ENCODE measurements at places on chromosomes 6 and 20.

- DNase-seq: no peak
These were observed 12.9 kb upstream of the IGF2R start for GRCh38 chr6:159955945-159956361.

- DNase-seq: no peak
These were observed 48.2 kb upstream of the RALY start for GRCh38 chr20:33945391-33946081.

GRCh38 chr6:3244003-3244831 lies 14.5 kb upstream of the PSMG4 start:
- DNase-seq: no peak

DNA sequence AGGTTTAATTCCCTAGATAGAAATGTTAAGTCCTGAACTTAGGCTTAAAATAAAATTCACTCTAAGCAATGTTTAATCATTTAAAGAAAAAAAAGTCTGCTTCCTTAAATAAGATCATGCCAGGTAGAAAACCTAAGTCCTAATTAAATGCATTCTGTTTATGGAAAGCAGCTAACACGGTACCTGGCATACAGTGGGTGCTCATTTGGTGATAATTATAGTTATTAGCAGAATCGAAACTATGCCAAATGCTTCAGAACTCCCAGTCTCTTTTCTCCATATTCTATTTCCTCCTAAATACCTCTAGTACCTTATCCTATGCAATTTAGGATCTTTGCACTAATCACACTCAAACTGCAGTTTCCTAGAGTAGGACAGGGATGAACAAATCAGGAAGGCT lies 331.8 kb downstream of the EPHA7 start:
- DNase-seq: no peak

GRCh38 chr20:43939762-43940121 lies 25.1 kb downstream of the TOX2 start:
- DNase-seq: no peak

GRCh38 chr6:44041461-44042260 lies 85.6 kb downstream of the MRPL14 start:
- DNase-seq: peak; percentile 84

DNA sequence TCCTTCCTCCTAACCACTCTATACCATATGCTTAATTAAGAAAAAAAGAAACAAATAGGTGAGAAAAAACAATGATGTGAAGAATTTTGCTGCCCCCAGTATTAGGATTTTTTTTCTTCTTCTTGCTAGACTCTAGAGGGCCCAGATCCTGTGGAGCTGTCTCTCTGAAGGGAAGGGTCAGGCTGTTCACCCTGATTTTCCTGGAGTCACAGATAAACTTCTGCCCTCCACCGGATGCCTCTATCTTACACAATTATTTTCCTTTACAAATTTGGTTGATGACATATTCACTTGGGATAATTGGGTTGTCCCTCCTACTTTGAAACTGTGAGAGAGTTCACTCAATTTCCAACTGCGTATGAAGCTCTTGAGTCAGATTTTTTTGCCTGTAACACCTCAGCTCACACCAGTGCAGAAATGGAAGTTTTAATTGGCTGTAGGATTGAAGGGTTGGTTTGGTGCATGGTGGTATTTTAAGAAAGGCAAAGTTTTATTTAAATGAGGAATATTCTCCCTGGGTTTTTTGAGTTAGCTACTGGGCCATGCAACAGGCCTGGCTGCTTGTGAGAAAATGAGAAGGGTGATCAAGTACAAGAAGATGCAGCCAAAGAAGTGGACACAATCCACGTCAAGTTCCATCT lies 73.7 kb upstream of the ESR1 start:
- no peak for DNase-seq

- no peak for DNase-seq
These were observed 412 bp upstream of the TUBB1 start for GRCh38 chr20:59018817-59019216.

DNA sequence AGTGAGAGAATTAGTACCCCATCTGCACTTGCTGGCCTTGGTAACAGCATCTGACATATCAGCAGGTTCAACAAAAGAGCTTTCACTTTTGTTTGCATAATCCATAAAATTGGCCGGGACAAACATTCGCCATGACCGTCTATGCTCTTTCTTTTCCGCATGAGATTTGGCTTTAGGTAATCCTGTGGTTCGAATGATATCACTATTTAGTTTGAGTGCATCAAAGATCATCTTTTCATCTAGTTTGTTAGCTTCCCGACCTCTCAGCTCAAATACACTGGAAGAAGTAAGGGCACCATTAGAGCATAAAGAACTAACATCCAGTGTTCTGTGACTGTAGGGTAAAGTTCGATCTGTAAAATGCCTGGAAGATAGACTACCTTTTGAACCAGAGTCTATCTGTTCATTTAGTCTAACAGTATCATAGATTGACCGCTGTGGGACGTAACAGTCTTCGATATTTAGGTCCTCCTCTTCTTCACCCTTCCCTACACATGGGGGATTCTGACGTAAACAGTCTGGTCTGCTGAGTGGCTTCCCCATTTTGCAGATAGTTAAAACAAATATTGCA lies 101.6 kb downstream of the DST start:
- DNase-seq: no peak

- no peak for DNase-seq
These were observed 10.8 kb downstream of the CTSZ start for GRCh38 chr20:58996226-58996611.

DNA sequence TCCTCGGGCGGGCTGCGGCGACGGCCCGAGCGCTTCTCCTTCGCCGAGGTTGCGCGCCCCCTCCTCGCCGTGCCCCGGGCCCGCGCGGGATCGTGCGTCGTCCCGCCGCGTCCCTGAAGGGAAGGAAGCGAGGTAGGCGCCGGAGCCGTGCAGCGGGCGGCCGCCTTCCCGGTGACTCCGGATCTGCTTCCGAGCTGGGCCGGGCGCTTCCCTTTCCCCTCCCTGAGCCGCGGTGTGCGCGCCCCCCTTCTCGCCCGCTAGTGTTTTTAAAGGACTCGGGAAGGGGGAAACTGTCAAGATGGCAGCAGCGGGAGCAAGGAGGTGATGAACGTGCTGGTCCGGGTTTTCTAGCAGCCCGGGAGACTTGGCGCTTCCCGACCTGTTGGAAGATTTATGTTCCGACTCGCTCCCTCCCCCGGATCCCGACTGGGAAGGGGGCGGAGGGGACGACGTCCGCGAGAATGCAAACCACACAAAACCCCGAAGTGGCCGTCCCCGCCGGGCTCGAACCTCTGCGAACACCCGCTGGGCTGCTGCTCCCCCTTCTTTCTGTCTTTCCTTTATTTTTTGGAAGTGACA lies 744 bp upstream of the FOXO3 start:
- no peak for DNase-seq

GRCh38 chr6:14085176-14085787 lies 32.3 kb upstream of the CD83 start:
- DNase-seq: no peak

GRCh38 chr6:6713657-6714056 lies 125.1 kb downstream of the LY86 start:
- no peak for DNase-seq

GRCh38 chr6:167150941-167151549 lies 6.7 kb downstream of the GPR31 start:
- no peak for DNase-seq

- no peak for DNase-seq
These were observed 11.4 kb upstream of the PDE10A start for GRCh38 chr6:165674155-165675029.

DNA sequence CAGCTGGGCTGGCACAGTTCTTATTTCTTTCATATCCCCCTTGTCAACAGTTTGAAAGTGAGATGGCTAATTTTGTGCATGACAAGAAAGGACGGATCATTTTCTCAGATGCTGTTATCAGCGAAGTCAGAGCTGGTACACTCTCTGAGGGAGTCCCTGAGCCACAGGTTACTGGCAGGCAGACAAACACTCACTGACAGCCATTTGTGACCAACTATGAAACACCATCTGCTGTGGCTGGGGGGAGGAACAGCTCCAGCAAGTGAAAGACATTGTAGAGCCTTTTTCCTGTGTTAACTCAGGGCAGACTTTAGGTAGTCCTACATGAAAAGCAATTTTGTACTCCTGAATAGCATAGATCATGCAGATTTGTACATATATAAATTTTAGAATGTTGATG lies 22.2 kb downstream of the OLIG3 start:
- DNase-seq: no peak

GRCh38 chr6:90612313-90612680 lies 25.4 kb upstream of the MAP3K7 start:
- DNase-seq: no peak

- no peak for DNase-seq
These were observed 127.4 kb upstream of the AFDN start for GRCh38 chr6:167699141-167699931.

GRCh38 chr6:10521104-10521808 lies at the start of gene GCNT2:
TSS of gene GCNT2 (plus strand) at chr6:10521351. CDS start at chr6:10528912, 7,561 bp downstream.
- no peak for DNase-seq

GRCh38 chr20:8187740-8188139 lies 55.7 kb downstream of the PLCB1 start:
- no peak for DNase-seq

GRCh38 chr6:139533573-139534471 lies 159.4 kb upstream of the CITED2 start:
- peak; percentile 55 for DNase-seq

- DNase-seq: no peak
These were observed 1.3 kb upstream of the GTSF1L start for GRCh38 chr20:43727980-43728590.

DNA sequence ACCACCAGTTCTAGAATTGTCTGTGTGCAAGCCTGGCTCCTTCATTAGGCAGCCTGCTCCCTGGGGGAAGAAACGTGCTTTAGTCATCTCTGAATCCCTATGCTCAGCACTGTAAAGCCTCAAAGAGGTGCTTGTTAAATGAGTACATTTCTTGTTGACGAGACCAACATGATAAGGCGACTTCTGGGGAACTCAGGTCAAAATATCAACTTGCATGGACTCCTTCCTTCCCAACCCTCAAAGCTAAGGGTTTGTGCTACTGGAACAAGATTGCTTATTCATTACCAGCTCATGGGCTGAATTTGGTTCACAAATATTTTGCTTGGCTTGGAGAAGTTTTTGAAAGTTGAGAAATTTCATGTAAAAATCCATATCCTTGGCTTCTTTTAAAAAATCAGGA lies 10.6 kb downstream of the KCNG1 start:
- no peak for DNase-seq

DNA sequence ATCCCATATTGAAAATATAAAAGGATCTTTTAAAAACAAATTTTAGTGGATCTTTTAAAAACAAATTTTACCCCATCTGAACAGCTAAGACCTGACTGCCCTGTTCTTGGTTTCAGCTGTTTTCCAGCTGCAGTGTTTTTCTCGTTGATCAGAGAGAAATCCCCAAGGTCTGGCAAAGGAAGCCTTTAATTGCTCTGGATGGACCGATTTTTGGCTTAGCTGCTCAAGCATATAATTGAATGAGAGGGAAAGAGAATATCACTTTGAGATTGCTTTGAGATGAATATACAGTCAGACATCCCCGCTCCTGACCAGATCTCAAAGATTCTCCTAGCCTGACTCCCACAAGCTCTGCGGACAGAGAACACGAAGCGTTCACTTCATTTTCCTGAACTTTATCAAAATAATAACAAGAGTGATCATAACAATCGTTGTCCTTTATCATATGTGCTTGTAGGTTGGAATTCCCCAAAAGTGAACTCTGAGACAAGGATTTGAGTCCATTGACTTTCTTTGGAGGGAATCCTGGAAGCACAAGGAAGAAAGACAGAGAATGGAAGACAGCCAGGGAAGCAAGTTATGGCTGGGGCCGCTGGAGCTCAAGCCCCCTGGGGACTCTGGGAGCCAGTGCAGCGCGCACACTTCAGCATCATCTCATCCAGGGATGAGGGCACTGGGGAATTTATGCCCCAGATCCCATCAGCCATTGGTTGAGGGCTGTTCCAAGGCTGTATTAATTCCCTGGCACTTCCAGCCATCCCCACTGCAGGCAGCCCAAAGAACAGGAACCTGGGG lies 101.3 kb downstream of the SNX5 start:
- DNase-seq: no peak

GRCh38 chr6:70423189-70424134 lies 10.2 kb downstream of the FAM135A start:
- no peak for DNase-seq

DNA sequence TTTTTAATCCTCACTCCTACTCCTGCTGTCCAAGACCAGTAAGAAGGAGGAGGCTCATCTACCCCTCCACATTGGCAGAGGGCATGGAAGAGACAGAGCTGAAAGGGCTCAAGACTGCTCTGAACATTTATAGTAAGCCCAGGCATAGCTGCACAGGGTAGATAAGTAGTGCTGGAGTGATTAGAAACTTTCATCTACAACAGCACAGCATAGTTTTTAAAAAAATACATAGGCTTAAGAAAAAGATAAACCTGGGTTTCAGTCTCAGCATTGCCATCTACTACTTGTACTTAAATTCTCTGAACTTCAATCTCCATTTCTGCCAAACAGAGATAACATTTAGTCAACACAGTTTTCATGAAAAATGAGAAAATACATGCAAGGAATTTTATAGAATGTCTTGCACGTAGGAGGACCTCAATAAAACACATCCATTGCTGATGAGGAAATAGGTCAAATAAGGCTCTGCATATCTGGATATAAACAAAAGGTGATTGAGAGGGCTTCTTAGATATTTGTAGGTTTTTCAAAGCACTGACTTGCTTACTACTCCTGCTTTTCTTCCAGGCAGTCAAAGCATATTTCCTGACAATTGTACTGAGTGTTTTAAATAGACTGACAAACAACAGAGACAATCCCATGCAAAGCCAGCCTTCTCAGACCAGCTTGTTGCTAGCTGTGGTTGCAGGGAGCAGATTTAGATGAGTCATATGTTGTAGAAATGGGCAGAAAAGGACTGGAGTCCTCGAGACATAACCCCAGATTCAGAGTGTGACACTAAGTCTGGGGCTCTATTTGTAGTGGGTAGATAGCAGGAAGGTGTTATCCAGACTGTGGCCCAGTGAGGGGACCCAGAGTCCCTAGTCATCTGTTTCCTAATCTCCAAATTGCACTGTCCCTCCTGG lies 107.4 kb upstream of the TAB2 start:
- no peak for DNase-seq

DNA sequence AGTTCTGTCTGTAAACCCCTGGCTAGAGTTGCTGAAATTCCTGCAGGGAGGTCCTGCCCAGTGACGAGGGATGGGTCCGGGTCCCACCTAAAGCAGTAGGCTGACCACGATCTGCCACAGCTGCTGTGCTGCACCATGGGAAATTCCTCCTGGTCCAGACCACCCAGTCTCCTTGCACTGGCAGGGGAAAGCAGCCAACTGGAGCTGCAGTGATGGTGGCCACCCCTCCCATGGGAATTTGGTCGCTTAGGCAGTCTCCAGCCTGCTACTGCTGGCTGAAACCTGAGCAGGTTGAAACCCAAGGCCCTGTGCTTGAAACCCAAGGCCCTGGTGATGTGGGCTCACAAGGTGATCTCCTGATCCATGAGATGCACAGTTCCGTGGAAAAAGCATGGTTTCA lies 23.9 kb upstream of the MOXD1 start:
- no peak for DNase-seq

Measured in HCT116 (cell line).